ENCODE measurements at places on chromosomes 7 and 10.

DNA sequence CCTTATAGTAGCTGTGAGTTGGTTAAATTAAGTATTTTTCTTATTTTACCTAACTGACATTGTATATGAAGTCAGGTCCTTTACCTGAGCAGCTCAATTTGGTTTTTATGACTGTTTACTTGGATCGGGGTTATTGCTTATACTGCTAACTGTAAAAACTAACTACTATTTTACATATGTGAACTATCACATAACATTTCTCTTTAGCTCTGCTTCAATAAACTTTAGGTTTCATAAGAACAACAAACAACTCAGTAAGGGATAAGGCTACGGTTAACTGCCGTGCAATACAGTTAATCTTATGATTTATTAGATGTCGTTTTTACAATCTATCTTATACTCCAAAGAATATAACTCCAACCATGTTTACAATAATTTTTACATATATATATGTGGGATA, 480.2 kb downstream of the PARD3 start:
- DNase-seq, result no peak

DNA sequence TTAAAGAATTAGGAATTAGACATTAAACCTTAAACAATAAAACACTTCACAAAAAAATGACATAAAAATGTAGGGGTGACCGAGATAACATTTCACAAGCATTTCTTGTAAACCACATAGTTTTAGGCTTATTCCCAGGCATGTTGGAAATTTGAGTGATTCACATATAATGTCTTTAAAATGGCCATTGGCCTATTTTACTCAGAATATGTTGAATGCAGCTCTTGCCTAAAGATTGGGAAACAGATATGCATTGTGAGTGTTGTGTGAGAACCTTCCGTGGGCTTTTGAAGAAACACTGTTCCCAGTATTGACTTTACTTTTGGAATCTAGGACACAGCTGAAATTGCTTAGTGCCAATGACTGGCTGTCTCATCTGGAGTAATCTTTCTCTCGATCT, 79.6 kb downstream of the ARL5B start:
- no peak for DNase-seq

- no peak for DNase-seq
Observed at GRCh38 chr7:99525713-99526440, 21.4 kb downstream of the ZKSCAN5 start.

DNA sequence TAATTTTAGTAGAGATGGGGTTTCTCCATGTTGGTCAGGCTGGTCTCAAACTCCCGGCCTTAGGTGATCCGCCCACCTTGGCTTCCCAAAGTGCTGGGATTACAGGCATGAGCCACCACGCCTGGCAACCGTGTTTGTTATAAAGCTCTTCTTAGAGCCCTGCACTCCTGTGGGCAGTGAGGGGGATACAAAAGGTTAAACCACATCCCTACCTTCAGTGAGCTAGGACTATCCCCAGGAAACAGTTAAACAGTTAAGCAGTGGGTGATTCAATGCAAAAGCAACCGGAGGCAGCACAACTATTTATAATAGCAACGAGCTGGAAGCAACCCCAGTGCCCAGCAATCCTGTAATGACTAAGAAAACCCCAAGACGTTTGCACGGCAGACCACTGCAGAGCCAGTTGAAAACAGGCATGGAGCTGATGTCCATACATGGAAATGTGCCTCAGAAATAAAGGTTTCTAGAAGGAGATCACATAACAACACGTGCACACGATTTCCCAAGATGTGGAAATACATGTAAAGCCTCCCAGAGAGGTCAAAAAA, 107.2 kb upstream of the LYZL2 start:
- DNase-seq, result no peak

DNA sequence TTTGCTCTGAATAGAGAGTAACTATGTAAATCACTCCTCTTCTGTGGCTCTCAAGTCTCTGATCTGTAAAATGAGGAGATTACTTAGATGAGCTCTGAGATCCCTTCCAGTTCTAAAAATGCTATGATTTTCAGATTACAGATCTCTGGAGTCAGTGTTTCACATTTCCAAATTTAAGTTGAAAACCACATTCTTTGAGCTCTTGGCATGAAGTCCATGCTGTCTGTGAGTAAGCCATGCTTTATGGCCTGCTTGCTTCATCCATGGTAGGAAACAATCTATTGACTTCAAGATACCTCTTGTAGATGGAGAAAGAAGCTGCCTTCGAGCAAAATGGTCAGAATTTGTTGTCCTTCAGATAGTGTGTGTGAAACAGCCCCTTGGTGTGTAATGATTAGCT, 64.9 kb downstream of the CELF2 start:
- DNase-seq, result no peak

DNA sequence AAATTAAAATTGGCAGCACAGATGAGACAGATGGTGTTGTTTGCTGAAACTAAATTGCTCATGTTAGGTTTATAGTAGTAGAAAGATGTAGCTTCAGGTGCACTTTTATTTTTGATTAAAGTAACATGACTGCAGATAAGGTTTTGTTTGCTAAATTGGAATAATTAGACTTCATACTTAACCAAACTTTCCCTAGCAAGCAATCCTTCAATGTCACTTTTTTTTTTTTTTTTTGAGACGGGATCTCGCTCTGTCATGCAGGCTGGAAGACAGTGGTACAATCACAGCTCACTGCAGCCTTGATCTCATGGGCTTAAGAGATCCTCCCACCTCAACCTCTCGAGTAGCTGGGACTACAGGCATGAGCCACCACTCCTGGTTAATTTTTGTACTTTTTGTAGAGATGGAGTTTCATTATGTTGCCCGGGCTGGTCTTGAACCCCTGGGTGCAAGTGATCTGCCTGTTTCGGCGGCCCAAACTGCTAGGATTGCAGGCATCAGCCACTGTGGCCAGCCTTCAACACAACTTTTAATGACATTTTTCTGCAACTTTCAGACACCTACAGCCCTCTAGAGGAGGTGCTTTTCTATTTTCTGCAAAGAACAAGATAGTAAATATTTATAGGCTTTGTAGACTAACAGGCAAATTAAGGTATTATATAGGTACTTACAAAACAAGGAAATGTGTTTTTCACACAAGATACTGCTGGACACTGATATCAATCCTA, 84.8 kb upstream of the CCNY start:
- no peak for DNase-seq

DNA sequence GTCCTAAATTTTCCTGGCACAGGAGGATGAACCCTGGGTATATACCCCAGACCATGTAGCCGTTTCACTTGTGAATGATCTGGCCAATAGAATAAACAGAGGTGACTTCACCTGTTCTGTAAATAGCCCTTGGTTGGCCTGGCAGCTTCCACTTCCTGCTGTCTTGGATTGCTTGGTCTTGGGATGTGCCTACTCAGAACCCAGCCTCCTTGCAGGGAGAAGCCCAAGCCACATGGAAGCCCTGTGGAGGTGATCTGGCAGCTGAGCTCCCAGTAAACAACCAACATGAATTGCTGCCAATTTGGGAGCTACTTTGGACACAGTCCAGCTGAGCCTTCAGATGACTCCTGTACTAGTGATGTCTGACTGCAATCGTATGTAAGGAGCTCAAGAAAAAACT, 4.8 kb upstream of the RAPGEF5 start:
- DNase-seq, result no peak
